CD4-positive, alpha-beta T cell treated with Interleukin-10 for 1 hour (primary cell): ENCODE measurements at places on chromosomes 11 and 22.

DNA sequence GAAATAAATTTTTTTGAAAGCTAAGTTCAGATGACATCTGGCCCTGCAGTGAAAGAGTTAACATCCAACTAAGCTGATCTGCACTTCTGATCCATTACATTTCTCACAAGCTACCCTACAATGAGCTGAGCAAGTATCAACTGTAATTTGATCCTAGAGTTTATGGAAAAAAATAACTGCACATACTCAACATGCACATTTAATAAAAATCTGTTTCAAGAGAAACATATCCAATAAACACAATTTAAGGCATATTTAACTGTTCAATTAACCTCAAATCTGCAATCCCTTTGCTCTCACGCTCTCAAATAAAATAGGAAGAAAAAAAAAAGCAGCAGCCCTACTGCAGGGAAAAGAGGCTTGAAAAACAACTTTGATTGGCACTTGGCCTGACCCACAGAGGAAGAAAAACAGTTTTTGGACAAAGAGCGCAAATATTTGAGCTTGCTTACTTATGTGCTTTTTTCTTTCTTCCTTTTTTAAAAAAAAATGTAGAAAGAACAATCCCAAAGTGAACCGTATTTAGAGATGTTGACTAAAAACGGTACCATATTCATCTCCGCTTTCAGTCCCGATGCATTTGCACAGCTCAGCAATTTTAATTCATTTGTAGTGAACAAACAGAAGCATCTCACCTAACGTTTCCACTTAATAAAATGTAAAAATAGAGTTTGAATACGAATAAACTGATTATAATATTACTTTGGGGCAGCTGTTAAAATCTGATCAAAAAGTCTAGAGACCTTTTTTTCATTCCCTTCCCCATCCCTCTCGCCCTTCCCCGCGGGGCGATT is 1.6 kb downstream of the SESN3 start:
- DNase-seq = no peak

DNA sequence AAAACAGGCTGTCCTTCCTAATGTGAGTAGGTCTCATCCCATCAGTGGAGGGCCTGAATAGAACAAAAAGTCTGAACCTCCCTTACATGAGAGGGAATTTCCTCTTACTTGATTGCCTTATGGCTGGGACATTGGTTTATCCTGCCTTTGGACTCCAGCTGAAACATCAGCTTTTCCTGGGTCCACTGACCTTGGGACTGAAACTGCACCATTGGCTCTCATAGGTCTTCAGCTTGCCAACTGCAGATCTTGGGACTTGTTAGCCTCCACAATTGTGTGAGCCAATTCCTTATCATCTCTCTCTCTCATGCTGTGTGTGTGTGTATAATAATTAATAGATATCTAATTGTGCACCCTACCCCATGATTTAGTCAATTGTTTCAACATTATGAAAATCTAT is 375.3 kb upstream of the DDI1 start:
- no peak for DNase-seq

GRCh38 chr11:13126430-13126829 is 117.3 kb downstream of the RASSF10 start:
- DNase-seq = no peak

DNA sequence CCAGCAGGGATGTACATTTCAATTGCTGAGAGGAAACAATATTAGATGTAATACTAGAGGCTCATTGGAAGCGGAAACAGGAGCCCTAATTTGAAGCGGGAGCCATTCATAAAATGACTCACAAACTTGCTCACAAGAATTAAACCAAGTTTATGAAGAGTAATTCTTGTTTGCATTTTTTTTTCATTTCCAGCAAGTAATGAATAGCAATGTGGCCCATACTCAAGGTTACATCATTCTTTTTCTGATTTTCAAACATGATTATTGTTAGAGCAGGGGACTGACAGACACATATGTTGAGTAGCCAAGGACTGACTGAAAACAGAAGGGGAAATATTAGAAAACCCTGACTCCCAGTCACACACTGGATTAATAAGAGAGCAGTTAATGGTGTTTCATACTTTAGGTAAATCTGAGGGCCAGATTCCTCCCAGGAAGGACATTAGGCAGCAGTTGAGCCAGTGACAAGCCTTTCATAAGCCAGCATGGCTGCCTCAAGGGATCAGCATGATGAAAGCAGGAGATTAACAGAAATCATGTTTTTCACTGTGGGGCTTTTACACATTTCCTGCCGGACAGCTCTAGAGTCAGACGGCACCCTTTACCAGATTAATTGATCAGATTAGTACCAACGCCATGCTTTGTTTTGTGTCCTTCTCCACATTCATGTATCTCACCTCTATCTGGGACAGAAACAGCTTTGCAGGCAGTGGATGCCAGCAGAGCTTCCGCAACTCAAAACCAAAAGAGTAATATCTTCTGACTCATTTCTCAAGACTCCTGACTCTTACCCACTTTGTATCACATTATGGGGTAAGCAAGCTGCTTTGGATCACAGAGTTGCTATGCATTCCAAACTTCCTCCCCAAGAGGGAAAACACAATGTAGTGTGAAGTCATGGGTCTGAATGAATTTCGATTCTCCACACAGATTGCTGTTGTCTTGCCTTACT is 831.6 kb downstream of the KCNA4 start:
- DNase-seq = no peak

- no peak for DNase-seq
Measured at GRCh38 chr11:121564948-121565684, 112.3 kb upstream of the SORL1-AS1 start.

- DNase-seq = no peak
Measured at GRCh38 chr11:117466966-117467365, 139.3 kb downstream of the CEP164 start.

GRCh38 chr11:111095327-111095726 is 150.2 kb upstream of the POU2AF2 start:
- DNase-seq = no peak

DNA sequence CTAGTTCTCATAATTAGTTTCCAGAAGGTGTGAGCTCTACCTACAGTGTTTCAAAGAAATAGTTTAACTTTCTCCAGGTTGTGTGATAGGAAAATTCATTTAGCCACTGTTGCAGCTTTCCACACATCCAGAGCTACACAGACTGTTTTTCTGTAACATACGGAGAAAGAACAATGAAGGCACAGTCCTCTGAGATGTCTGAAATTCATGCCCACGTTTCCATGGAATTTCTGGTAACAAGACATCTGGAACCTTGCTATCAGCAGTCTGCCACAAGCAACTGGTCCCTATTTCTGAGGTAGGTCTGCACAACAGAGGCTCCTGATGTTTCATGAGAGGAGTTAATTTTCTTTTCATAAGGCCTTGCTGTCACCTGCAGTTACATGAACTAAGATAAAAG is 273.3 kb upstream of the C11orf87 start:
- no peak for DNase-seq

DNA sequence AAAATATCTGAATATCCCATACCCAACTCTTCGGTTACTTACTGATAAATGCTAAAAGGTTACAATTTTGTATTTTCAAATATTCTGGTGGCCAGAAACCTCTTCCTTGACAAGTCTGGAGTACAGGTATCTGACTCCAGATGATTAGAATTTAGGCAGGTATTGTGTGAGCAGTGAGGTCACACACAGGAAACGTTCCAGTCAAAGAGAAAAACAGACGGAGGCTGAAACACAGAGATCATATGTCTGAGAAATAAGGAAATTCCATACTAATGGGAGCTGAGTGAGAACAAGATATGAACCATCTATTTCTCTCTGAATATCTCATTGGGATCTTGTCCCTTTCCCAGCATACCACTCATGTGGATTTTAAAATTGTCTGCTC is 89.4 kb upstream of the IGLL5 start:
- no peak for DNase-seq

DNA sequence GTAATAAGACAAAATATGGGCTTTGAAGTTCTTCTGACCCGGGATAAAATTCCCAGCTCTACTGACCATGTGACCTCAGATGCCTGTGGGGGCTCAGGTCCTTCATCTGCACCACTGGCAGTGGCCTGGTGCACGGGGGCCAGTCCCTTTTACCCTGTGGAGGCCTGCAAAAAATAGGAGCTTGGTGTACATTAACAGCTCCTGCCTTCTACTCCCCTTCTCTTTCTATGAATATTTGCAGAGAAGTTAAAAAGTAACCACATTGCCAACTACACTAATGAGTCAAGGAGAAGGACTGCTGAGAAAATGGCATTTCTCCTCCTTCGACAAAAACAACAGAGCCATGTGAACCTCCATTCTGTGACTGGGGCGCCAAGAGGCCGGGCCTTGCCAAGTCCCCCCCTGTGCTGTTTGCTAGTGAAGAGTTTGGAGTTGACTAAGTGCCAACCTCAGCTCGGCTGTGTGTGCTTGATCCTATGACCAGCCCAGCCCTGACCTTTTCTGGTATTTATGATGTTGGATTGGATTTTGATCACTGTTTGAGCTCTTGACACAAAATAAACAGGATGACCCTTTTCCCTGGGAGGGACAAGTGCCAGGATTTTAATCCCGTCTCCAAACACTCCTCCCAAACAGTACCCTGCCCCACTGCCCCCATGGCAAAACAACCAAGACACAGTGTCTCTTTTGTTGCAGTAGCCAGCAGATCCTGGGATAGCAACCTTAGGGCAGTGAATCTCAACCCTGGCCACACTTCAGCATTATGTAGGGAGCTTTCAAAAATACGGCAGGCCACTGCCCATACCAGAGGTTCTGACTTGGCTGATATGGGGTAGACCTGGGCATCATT is 380.1 kb downstream of the LARGE1 start:
- no peak for DNase-seq

- DNase-seq = no peak
Measured at GRCh38 chr11:9662273-9662672, 1.6 kb upstream of the SWAP70 start.
